ENCODE measurements at places on chromosomes 1 and 21.

DNA sequence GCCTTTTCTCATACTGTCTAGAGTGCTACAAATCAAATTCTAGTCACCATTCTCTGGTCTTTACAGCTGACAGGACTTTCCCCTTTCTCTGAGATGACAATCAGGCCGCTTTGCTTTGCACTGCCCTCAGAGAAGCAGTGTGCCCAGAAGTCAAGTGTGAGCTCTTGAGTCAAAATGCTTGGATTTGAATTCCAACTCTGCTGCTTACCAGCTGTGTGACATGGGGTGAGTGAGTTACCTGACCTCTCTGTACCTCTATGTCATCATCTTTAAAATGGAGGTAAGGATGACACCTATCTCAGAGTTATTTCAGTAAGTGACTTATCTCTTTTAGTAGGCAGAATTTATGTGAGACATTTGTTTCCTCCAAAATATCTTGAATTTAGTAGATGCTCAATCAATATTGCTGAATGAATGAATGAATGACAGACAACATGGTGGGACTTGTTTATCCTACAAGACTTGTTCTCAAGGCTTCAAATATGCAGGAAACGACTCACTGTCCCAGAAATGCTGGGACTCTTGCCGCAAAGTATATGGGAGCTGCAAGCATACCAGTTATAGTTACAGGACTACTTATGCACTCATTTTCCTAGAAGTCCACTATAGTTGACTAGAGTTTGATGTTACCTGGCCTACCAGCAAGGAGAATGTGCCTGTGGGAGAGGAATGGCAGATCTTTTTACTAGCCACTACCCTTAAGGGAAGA lies 38.1 kb upstream of the A3GALT2 start:
- DNase-seq: no peak

DNA sequence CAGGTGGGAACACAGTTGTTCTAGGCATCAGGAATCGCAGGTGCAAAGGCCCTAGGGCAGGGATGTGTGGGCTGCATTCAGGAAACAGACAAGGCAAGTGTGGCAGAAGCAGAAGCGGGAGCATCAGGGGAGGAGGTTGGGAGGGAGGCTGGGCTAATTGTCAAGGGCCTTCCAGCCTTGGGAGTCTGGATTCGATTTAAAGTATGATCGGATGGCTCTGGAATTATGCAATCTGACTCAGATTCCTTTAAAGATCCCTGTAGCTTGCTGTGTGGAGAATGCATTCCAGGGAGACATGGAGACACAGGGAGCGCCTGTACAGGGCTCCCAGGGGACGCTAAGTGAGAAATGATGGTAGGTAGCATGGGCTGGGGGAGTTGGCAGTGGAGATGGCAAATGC lies 86.5 kb downstream of the LACTBL1 start:
- DNase-seq: no peak

DNA sequence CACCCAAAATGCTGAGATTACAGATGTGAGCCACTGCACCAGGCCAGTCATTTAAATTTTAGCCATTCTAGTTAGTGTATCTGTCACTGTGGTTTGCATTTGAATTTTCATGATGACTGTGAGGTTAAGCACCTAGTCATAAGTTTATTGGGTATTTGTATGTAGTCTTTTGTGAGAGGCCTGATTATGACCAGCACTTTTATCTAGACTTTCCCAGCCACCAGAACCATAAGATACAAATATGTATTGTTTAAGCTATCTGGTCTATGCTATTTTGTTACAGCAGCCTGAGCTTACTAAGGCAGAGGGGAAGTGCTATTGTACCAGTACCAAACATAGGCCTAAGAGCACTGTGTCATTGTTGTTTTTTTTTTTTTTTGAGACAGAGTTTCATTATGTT lies 19.9 kb upstream of the DNAJC6 start:
- no peak for DNase-seq

- no peak for DNase-seq
These were observed 5.5 kb downstream of the KLHDC7A start for GRCh38 chr1:18486195-18486594.

DNA sequence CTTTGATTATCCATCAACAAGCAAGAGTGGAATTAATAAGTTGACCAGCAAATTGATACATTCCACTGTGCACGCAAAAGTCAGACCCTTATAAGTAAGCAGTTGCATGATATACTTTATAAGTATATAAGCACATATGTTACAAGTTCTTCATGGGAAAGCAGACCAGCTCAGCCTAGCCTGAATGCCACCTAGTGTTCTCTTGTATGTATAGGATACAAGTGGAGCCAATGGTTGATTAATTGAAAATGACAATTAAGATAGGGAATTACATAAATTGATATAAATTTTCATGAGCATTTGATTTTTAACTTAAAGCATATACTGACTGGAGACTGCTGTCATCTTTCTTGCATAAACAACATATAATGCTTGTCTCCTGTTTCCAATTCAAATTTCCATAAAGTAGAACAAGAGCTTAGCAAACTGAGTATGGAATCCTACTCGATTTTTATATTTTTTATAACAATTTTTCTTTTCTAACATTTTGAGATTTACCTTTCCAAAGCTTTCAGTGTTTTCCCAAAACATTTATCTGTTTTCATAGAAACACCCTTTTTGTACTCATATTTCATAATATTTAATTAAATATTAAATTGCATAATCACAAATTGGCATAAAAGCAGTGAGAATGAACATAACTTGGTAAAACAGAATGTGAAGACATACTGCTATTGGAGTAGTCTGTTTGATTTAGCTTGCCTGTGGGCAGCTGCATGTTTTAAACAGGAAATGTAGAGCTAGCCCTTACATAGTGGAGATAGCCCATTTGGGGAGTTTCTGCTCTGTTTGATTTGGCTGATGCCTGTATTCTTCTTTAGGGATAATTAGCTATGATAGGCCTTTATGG lies 62.8 kb downstream of the MAGI3 start:
- no peak for DNase-seq

DNA sequence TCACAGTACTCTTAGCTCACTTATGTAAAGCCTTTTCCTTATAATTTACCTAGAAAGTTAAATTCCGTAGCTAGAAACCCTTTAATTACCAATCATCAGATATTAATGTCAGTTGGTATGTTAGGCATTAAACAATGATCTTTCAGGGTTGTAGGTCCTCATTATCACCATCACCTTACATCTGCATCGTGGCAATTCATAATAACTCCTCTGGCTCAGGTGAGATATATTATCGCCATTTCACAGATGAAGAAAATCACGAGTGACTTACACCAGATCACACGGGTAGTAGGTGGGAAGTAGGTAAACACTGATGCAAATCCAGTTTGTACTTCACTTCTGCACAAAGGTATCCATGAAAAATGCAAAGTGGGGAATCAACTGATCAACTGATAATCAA lies 639 bp downstream of the NUP133 start:
- DNase-seq: no peak

DNA sequence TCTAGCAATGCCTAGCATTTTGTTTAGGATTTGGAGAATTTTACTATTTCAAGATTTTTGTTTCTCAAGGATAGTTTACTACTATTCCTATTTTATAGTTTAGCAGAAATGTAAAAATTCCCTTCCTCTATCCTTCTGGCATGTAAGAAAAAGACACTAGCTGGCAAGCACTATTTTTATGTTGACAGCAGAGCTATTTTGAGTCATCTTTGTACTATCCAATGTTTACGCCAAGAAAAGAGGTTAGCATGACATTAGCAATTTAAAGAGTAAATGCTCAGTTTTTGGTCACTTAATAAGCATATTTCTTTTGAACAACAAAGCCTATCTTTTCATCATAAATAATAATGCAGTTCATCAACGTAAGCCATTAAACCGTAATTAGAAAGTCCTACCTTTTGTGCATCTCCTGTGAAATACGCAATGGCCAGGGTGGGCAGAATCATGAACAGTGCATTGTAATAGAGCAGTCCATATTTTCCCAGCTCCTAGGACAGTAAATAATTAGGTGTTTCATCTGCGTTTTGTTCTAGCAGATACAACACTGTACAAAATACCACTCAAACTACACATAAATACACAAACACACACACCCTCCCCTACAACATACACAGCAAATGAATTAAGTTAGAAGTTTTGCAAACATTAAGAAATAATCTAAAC lies 12.0 kb downstream of the SLC35D1 start:
- DNase-seq: no peak

DNA sequence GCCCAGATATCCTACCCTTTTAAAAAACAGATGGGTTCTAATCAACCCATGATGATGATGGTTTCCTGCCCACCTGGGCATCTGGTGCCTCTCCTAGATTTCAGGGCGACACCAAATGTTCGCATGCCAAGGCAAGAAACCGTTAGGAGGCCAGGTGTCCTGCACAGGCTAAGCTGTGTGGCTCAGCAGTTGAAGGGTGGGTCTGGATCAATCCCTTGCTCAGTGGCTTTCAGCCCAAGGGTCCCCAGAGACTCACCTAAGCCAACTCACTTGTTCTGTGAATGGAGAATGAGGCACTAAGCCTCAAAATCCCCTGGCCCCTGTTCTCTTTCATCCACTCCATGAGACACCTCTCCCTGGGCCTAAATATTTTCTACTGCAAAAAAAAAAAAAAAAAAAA lies 169.1 kb upstream of the EDN2 start:
- DNase-seq: no peak

DNA sequence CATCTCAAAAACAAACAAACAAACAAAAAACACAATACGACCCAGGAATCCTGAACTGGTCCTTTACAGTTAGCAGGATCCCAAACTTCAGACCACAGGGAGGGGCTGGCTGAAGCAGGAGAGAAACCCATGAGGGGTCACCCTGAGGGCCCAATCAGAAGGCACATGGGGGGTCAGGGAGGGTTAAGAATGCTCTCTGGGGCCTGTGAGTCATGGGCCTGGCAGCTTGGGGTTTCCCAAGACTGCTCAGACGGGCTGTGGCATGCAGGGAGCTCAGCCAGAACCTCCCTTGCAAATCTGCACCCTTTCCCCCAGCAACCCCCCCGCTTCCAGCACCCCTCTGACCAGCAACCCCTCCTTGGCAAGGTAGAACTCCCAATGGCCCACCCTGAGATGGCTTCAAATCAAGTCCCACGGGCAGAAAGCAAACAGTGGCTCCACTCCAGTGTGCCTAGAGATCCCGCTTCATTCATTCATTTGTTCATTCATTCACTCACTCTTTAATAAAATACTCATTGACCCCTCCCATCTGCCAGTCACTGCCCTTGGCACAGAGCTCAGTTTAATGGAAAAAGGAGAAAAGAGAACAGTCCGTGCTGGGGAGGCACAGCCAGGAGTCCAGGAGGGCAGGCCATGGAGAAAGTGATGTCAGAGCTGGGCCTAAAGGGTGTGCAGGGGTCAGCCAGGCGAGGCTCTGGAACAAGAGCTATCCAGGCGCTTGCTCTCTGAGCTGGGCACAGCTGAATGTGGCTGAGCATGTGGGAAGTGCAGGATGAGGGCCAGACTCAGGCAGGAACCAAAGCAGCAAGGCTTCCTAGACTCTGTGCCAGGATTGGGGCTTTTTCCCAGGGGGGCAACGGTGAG lies 8.2 kb downstream of the UQCRHL start:
- peak; percentile 99 for DNase-seq

DNA sequence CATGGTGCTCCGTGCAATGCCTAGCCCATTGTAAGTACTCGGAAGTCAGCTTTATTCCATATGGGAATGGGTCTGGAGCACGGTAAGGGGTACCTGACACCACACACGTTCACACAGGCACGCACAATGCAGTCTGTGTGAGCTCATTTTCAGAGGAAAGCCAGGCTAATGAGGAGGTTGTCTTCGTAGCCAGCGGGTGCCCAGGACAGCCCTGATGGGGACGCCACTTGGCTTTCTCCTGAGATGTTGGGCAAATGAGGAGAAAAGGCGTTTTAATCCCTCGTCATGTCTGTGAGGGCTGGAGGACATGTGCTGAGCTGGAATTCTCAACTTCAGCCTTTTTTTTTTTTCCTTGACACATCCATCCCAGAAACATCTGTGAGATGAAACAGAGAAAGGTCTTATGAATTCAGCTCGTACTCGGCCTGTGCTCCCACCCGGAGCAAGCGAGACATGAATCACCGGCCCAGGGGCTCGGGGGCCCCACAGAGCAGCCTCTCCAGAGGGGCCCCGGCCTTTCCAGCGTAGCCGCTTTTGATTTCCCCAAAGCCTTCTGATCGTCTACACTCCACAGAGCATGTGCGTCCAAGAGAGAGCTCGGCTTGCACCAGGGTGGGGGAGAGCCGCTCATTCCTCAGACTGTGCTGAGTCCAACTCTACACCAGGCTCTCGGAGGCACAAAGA lies 125.1 kb downstream of the EPHB2 start:
- no peak for DNase-seq

DNA sequence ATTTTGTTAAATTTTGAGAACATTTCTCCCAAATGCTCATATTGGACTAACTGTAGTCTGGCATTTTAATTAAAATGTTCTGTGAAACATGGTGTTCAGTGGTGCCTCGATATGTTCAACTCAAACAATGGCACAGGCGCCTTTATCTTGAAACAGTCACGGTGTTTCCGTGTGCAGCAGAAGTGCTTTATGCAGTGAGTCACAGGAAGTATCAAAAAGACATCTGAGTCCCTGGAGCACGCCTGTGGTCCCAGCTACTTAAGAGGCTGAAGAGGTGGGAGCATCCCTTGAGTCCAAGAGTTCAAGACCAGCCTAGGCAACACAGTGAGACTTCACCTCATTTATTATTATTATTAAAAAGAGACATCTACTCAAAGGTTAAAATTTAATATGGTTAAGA lies 52.2 kb downstream of the GREM2 start:
- no peak for DNase-seq

DNA sequence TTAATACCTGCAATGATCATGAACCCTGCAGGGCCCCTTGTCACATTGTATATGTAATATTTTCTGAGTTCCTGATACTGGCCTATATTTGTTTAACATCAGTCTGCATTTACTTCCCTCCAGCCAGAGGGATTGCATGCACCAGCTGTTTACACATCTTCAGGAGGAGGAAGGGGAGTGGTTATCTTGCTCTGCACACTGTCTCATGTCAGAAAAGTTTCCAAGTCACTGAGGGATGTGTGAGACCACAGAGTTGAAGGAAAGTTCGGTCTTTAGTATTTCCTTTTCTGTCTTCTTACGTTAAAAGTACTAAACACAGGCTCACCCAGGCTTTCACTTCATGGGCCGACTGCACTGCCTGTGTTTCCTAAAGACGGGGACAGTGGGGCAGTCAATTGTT lies 574.1 kb downstream of the LMO4 start:
- no peak for DNase-seq

- no peak for DNase-seq
These were observed 356 bp downstream of the TSPAN1 start for GRCh38 chr1:46175243-46175642.

- no peak for DNase-seq
These were observed at the start of gene PTPRF for GRCh38 chr1:43530483-43531106. TSS of gene PTPRF (plus strand) at chr1:43530883. CDS start at chr1:43545076, 14,193 bp downstream.

GRCh38 chr1:157976888-157977287 lies 16.6 kb upstream of the KIRREL1 start:
- DNase-seq: no peak

DNA sequence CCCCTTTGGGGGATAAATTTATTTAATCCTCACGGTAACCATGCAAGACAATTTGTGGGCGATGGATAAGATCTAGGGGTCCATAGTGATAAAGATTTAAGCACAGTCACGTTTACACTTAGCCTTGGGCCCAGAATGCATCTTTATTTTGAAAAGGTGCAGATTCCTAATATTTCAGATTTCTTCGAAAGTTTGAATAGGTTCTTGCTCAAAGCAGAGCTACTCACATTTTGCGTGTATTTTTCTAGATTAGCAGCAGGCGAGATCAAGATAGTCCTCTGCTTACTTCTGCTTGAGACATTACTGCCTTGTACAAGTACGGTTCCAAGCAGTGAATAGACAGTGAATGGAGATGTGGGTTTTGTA lies 647 bp downstream of the TSEN15 start:
- DNase-seq: no peak

GRCh38 chr21:42229676-42230075 lies 10.7 kb downstream of the ABCG1 start:
- no peak for DNase-seq

- no peak for DNase-seq
These were observed 26.6 kb downstream of the ZFYVE9 start for GRCh38 chr1:52168373-52169080.
